Stimulated activated CD4-positive, alpha-beta T cell treated with anti-CD3 and anti-CD28 coated beads, TNF-alpha, amount 100 ng/mL, for 24 hours (primary cell): ENCODE measurements at places on chromosomes 3 and 15.

DNA sequence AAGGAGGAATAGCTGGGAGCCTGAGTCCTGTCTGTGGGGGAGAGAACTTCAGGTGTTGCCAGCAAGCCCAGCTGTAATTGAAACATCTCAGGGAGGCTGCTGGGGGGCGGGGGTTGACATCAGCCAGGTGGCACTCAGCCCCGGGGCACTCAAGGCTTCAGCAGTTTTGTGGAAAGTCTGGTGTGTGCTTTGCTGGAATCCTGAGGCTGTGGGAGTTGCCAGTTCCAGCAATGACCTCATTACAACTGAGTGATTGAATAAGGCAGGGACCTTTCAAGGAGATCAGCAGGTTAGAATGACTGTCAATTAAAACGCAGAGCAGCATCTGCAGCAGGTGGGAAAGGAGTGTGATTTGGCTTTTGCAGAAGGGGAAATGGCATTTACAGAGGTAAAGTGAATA lies 75.7 kb downstream of the FAM43A start:
- DNase-seq: no peak

DNA sequence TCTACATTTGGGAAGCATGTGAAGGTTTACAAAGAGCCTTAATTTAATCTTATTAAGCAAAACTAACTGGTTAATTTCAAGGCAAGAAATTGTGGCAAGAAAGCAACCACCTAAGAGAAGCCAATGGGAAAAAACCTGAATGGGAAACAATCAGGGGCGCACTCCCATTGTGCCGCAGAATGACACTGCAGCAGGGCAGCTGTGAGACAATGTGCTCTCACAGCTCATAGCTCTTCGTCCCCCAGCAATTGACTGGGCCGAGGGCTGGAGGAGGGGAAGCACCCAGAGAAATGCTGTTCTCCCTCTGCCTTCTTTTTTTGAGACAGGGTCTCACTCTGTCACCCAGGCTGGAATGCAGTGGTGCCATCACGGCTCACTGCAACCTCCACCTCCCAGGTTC lies 93.3 kb upstream of the RAD18 start:
- no peak for DNase-seq

DNA sequence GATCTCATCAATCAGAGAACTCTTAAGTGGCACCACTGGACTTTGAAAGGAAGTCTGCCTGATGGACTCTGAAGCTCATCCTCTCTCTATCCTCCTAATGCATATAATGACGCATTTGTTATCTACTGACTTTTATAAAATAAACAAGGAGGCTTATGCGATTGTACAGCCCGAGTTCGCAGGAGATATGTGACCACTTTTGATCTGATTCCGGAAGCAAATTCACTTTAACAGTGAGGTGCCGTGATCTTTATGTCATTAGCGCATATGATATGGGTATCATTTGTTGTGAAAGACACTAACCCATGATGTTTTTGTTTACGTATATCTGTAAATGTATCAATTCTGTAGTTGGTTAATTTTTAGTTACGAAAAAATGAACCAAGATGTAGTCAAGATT lies 427 bp upstream of the RNF111 start:
- DNase-seq: no peak

GRCh38 chr3:56788521-56788920 lies 13.2 kb downstream of the ARHGEF3 start:
- DNase-seq: no peak

GRCh38 chr15:98017150-98017964 lies 56.9 kb downstream of the ARRDC4 start:
- DNase-seq: no peak

DNA sequence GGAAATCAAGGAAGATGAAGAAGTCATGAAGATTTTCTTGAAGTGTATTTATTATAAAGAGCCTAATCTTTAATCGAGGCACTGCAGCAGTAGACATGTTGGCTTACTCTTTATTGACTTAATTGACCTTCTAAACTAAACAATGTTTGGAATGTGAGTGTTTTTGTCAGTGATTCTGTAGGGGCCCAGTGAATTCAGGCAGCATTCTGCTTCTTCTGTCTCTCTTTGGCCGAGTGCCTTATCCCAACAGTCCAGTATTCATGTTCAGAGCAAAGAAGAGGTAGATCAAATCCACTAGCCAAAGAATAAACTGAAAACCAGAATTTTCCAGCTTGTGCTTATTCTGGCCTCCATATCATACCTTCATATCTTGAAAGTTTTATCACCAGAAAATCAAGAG lies 55.7 kb downstream of the RLBP1 start:
- no peak for DNase-seq

DNA sequence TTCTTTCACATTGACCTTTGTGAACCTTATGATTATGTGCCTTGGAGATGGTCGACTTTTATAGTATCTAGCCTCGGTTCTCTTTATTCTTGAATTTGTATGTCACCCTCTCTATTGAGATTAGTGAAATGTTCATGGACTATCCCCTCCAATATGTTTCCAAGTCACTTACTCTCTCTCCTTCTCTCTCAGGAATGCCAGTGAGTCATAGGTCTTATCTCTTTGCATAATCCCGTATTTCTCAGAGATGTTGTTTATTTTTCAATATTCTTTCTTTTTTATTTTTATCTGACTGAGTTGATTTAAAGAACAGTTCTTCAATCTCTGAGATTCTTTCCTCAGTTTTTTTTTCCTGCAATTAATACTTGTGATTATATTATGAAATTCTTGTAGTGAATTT lies 411.6 kb upstream of the CADM2 start:
- no peak for DNase-seq

- DNase-seq: peak; percentile 86
These were observed at the start of gene PIK3CB for GRCh38 chr3:138834596-138835396. Gene PIK3CB, minus strand, starts transcription at chr3:138834928. Its CDS starts 75,585 bp downstream, at chr3:138759343.

GRCh38 chr15:33016405-33017024 lies 178.0 kb downstream of the FMN1 start:
- DNase-seq: no peak

DNA sequence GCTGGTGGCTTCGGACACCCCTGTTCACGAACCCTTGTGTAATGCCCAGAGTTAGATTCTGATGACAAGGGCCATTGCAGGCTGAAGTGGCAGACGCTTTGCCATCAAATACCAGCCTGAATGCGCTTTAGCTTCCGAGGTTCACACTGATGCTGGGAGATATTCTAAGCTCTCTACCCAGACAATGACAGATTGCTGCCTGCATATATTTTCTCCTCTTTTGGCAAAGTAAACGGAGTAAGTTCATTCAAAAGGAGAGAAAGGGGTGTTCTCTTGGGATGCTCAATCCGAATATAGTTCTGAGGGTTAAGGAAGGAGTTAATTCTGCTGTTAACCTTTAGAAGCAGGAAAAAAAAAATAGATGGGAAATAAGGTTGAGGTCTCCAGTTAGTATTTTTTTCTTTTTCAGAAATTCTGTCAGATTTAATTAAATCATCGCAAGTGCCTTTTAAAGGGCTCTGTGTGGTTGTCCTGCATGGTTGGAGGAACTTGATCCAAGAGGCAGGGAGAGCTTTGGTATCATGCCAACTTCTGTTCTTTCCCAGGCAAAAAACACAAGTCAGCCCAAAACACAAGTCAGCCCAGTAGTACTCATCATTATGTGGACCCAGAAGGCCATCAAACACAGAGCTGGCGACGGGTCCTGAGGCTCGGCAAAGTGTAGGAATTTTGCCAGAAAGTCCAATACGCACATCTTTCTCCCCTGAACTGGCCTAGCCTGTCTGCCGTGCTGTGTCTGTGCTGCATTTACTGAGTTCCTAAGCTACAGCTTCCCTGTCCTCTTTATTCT lies 70.9 kb upstream of the ST8SIA2 start:
- no peak for DNase-seq

DNA sequence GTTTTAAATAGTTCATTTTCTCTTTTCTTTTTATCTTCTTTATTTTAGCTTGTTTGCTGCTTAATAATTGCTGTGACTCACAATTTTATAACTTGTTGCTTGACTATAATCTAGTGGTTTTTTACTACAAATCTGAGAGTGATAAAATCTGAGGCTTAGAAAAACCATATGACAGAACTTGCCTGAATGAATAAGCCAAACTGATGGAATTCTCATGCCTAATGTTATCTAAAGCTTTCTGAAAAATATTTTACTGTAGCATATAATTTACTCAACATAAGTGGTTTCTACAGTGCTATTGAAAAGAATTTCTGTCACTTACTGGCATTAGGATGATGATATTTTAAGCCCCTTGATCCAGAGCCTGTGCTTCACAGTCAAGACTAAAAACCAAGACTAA lies 175.1 kb downstream of the VGLL3 start:
- no peak for DNase-seq

DNA sequence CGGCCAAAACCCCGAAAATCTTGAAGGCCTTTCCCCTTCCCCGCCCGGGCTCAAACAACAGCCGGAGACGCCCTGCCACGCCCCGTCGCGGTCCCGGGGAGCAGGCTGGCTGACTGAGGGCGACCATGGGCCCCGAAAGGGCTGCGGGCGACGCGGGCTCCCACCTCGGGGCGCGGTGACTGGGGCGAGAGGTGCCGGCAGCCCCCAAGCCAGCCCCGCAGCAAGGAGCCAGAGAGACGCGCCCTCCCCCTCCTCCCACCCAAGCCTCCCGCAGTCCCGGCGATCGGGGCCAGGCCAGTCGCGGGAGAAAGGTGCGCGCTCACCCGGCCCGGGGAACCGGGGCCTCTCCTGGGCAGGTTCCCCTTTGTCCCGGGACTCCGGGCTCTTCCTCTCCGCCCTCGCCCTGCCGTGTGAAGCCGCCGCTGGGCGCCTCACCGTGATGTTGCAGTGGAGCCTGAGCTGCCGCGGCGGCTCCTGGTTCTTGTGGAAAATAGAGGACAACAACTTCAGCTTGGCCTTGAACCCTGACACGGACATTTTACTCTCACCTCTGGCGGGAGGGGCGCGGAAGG lies 30.6 kb upstream of the ZSCAN2 start:
- peak; percentile 9 for DNase-seq

- no peak for DNase-seq
These were observed 210.9 kb upstream of the TOPAZ1 start for GRCh38 chr3:44030687-44031305.

DNA sequence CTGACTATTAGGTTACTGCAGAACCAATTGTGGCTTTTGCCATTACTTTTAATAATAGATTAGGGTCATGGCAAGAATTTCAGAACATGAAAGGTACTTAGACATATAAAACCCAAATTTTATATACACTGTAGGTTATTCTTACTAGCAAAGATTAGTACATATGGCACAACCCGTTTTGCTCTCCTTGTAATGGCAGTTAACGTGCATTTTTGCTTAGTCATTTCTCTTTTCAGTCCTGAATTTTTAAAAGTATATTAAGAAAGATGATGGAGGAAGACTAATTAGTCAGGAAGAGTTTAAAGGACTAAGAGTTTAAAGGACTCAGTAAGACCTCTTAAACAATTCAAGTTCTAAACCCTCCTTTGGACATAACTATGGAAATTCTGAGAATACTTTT lies 114.0 kb downstream of the PEAK1 start:
- no peak for DNase-seq

GRCh38 chr3:14289590-14290461 lies 111.2 kb downstream of the LSM3 start:
- DNase-seq: no peak
